ENCODE measurements at places on chromosomes 7 and 10.

DNA sequence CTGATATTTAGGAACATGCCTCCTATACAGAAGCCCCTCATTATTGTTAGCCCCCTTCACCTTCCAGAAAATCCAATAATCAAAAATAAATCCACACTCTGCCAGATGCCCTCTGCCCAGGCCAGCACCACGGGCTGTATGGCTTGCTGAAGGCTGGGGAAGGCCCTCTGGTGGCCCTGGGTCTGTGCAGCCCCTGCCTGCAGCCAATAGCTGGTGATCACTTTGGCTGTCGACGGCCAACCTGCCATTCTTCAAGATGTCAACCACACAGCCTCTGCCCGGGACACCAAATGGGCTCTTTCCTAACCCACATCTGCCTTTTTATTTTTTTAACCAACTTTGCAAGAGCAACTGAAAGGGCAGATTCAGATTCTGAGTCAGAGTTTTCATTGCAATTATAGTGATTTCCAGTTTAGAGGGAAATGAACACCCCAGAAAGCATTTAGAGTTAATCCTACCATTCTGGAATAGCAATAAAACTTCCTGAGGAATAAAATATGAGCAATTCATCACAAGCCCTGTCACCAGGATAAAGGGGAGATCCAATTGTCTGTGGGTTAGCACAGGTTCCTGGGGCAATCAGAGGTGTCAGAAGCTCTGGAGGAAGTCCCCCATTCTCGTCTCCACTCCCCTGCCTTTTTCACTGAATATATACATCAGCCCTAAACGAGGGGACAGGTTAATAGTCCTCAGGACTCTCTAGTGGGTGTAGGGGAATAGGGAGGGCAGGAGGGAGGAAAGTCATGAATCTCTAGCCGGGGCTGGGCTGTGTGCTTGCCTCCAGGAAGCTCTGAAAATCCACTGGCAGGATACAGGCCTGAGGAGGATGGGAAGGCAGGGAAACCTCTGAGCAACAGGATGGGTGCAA, 211.3 kb downstream of the GRID1 start:
- DNase-seq: no peak

DNA sequence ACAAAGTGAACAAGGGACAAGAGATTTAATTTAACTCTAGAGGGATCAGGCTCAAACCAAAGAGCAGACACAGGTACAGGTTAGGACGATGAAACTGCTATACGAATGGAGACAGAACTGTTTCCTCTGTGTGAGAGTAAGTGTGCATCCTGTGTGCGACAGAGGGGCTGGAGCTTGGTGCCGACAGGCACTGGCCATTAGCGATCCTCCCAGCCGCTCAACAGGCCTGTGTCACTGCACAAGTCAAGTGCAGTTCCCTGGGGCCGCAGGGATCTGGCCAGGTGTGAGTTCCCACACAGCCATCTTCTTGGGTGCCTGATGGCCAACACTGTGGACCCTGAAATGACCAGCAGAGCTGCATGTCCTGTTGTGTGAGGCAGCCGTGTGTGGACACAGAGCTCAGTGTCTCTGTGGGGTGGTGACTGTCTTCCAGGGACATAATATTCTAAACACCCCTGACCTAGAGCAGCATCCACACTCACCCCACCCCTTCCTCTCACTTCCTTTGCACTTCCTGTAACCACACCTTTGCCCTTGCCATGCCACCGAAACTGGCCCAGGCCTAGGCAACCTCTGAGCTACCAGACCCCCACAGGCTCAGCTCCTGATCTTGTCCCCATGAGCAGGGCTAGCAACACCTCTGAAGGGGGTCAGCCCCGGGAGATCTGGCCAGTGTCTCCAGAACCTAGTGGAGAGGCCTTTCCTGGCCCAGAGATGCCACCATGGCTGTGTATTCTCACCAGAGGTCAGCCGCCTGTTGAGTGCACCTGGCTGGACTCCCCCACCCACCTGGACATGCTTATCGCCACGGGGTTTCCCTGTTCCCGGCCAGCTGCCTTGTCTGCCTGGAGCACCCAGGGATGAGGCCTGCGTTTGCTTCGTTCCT, 11.7 kb upstream of the TBRG4 start:
- DNase-seq: no peak

DNA sequence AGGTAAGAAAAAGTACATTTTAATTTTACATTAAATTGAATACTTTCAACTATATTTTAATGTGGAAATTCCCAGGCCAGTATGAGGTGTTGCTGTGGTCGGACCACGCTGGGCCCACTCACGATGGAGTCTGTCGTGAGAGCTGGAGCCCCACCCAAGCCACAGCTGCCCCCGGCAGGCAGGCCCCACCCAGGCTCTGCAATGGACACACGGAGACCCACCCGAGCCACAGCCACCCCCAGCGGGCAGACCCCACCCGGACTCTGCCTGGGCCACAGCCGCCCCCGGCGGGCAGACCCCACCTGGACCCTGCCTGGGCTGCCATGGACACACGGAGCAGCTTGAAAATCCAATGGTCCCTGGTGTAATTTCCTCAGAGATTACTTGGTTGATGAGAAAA, 141.3 kb downstream of the PTPRN2 start:
- no peak for DNase-seq

GRCh38 chr7:929311-929711, 25.2 kb downstream of the ADAP1 start:
- no peak for DNase-seq

DNA sequence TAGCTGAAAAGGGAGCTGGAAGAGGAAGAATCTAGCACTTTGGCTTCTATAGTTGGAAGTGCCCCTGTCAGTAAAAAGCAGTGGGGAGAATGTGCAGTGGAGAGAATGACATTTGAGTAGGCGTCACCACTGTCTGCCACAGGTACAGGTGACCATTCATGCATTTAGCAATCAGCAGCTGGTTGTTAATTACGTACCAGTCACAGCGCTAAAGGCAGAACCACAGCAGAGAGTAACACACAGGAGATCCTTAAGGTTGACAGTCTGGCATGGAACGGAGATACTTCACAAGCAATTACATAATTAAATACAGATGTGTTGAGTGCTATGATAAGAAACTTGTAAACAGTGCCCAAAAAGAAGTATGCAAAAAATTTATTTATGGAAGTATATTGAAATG, 24.8 kb downstream of the C10orf67 start:
- no peak for DNase-seq

DNA sequence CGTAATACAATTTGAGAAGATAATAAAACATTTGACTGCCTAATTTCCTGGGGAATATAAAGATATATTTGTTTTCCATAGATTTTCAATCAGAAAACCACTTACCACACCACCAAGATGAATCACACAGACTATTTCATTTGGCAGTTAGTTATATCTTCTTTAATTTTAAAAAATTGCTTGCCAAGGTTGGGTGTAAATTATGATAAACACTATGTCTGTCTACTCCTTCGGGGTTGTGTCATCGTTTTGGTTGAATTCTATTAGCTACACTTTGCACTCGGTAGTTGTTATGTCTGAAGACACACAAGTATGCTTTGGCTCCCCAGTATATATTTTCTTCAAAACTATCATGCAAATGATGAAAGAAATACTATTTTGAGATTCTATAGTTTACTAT, 594.8 kb upstream of the SEMA3D start:
- DNase-seq: no peak

- DNase-seq: no peak
Observed at GRCh38 chr10:45463244-45464116, 89.5 kb downstream of the ALOX5 start.

GRCh38 chr7:71377062-71377461, 245.1 kb downstream of the GALNT17 start:
- no peak for DNase-seq

GRCh38 chr10:3568983-3569382, 216.0 kb downstream of the KLF6 start:
- DNase-seq: no peak

DNA sequence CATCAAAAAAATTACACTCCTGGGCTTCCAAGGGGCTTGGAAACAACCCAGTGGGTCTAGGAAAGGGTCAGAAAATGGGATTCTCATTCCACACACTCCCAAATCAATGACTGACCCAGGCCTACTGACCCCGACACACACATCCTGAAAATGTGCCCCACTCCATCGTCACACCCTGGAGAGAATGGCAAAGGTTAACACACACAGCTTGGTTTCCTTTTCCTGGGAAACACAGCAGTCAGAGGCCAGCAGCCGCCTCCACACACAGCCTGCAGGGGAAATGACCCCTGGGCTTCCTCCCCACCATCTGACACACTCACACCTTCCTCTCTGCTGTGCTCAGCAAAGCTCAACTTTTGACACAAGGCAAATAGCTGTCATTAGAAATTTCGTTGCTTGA, 42.9 kb downstream of the SH3PXD2A start:
- DNase-seq: no peak

- no peak for DNase-seq
Observed at GRCh38 chr10:81848514-81848913, 26.5 kb upstream of the NRG3 start.

GRCh38 chr10:58356756-58357155, 21.9 kb downstream of the UBE2D1 start:
- DNase-seq: no peak

GRCh38 chr7:111835066-111835465, 272.8 kb upstream of the IMMP2L start:
- no peak for DNase-seq

DNA sequence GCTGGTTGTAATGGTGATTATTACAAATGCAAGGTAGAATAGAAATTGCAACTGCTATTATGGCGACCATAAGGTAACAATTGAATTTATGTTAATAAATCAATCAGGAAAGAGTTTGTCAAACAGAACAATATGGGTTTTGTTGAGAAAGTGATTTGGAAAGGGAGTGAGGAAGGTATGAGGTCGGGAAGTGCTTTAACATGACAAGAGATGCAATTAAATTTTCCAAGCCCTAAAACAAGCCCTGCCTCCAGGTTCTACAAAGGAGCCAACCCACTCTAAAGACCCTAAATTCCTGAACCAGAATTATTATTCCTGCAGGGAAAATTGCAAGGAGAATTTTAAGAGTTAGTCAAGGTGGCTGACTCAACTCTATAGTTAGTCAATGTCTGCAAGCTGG, 363.7 kb downstream of the BMPER start:
- no peak for DNase-seq

DNA sequence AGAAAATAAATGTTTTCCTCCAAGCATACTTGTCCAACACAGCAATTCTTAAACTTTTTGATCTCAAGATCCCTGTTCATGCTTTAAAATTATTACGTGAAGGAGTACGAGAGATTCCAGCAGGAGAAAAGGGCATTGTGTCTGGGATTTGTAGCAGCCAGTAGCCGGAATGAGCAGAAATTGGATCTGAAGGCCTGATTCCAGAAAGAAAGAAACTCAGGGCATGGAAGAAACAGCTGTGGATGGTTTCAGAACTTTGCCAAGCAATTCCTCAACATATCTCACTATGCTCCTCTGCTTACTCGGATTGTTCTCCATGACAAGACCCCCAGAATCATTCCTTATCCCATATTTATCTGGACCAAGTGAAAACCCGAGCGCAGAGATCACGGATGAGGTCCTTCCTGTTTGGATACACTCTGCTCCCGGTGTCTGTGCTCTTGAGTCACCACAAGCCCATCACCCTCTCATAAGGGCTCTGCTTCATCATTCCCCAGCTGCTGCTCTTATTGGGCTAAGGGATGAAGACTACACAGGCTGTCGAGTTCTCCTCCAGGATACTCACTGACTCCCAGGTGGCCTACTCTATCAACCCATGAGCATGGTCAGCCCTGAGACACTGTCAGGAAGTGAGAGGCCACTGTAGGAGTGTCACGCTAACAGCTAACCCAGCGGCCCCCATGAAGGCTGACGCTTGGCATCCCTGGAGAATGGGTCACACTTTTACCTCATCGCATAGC, 121.0 kb upstream of the LANCL2 start:
- DNase-seq: no peak

GRCh38 chr7:84841809-84842208, 345.0 kb downstream of the SEMA3D start:
- no peak for DNase-seq

DNA sequence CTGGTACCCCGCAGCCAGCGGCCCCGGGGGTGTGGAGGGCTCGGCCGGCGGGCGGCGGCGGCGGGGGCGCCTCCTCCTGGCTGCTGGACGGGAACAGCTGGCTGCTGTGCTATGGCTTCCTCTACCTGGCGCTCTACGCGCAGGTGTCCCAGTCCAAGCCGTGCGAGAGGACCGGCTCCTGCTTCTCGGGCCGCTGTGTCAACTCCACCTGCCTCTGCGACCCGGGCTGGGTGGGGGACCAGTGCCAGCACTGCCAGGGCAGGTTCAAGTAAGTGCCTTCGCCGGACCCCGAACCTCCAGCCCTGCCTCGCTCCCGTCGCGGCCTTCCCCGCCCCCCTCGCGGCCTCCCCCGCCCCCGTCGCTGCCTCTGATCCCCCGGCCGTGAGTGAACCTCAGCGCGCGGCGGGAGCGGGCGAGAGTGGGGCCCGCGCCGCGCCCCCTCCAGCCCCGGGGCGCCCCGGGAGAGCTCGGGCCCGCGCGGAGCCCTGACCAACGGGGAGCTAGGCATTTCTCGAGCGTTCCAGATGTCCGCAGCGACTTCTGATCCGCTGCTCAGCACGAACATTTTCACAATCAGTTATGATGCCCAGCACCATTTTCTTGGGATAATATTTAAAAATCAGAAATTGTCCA, 727 bp downstream of the ATRNL1 start:
- no peak for DNase-seq

DNA sequence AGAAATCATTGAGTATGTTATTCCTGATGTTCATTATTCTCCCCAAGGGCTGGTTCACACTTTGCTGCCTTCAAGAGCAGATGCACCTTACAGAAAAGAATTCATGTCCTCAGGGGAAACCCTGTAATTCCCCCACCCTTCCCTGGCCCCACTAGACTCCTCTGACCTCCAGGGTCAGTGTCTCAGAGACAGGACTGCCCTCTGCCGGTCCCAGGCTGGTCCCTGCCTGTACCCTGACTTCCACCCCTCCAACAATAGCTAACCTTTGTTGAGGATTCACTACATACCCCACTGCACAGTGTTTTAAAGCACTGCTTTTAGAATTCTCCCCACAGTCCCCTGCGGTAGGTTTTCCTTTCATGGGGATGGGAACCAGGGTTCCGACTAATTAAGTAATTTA, 4.4 kb upstream of the SEPHS1 start:
- no peak for DNase-seq

GRCh38 chr10:49174261-49174925, 13.8 kb downstream of the TMEM273 start:
- DNase-seq: no peak

GRCh38 chr10:96043893-96044715, 721 bp downstream of the CCNJ start:
- peak; percentile 19 for DNase-seq

GRCh38 chr10:74875966-74876365, 49.6 kb downstream of the KAT6B start:
- DNase-seq: no peak

- no peak for DNase-seq
Observed at GRCh38 chr10:113221756-113222168, 271.7 kb downstream of the TCF7L2 start.

GRCh38 chr10:8617792-8618191, 563.3 kb downstream of the GATA3 start:
- no peak for DNase-seq
